ENCODE measurements at places on chromosomes 5 and 9.

- DNase-seq: no peak
Measured at GRCh38 chr5:17223367-17224185, 6.1 kb downstream of the BASP1 start.

DNA sequence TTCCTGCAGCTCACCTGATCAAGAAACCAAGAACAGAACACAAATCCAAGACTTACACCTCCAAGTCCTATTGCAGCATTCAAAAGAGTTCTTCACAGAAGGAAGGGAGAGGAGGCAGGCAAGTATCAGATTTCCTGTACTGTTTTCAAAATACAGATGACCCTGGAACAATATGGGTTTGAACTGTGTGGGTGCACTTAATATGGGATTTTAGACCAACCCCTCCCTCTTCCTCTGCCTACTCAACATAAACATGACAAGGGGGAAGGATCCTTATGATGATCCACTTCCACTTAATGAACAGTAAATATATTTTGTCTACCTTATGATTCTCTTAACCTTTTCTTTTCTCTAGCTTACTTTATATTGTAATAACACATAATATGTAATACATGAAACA lies 104.6 kb downstream of the ELAVL2 start:
- no peak for DNase-seq

DNA sequence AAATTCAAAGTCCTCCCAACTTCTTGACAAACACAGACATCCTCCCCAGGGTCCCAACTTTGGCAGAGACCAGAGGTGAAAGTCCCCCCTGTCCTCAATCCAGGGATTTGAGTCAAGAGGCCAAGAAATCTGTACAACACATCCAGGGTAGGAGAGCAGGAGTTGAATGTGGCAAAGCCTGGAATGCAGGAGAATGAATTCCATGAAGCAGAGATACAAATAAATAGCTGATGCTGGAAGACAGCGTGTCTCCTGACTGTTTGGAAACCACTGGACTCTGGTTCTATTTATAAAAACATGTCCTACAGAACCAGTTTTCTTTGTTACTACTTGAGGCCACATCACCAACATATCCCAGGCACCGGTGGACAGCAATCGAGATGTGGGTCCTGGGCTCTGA lies 43.7 kb upstream of the SLIT3 start:
- no peak for DNase-seq

DNA sequence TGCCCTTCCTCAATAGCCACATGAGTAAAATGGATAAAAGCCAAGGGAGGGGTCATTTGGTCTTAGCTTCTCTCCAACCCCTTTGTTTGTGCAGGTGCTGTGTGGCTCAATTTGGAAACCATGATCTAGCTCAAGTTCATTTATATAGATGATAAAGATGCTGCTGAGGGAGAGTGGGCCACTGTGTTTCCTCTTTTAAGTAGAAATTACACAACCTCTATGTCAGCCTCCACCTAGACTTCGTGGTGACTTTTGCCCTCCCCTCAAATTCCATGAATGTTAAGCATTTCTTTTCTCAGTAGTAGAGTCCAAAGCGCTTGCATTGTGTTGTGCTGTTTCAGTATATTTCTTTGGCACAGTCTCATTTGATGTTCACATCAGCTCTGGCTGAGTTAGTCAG lies 241.4 kb downstream of the ARHGAP26 start:
- no peak for DNase-seq

All from NCI-H774 (cell line).